ENCODE measurements at places on chromosomes 6 and 20.

- DNase-seq: no peak
Measured at GRCh38 chr6:169164451-169164850, 89.2 kb downstream of the THBS2 start.

DNA sequence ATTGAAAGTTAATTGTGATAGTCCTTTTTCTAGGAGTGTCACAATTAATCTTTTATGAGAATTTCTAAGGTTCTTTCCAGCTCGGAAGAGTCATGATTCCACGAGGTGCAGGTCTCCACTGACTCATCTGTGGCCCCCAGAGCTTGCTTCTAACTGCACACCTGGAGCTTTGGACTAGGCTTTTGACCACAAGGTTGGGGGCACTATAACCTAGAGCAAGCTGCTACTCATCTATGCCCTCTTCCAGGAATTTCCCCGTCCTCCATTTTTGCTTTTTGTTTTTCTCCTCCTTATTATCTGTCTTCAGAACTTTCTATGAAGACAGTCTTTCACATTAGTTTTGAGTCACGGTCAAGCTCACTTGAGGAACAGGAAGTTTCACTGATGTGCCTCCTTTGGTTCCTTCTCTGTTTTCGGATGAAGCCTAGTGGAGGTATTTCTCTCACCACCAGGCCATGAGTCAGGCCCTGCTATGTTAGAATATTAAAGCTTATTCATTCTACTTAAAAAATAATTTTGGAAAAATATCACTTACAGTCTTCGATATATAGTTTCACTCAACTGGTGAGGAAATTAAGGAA, 119.2 kb upstream of the INSM1 start:
- no peak for DNase-seq

- no peak for DNase-seq
Measured at GRCh38 chr20:22862671-22863230, 172.4 kb upstream of the SSTR4 start.

DNA sequence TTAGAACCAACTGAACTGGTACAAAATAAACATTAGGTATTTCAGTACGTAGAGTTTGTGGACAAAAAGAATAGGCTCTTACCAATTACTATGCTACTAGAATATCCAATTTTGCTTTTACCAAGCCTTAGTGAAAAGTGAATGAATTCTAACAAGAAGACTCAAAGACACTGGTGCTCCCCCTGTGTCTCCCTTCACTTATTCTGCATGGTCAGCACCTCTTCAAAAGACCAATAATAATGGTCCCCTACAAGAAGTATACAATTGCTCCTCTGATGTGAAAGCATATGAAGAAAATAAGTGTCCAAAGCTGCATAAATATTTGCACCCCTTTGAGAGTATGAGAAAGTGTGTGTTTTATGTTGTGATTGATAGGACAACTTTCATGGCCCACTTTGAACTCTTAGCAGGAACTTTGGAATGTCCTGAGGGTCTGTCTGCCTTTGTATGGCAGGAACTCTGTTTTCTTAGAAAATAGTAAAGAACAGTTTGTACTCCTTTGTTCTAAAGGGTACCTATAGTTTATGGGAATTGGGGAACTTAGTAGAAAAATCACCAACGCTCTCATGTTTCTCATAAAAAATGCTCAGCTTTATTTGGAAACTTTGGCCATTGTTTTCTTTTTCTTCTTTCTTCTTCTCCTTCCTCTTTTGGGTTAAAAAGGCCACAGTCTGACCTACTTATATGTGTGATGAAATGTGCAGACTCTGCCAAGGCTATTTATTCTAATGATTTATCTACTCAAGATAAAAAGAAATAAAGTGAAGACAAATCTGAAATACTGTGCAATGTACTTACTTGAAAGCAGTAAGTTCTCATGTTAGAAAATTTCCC, 352.4 kb downstream of the LAMA2 start:
- no peak for DNase-seq

GRCh38 chr20:58883241-58883691, 30.8 kb downstream of the GNAS start:
- DNase-seq: no peak

DNA sequence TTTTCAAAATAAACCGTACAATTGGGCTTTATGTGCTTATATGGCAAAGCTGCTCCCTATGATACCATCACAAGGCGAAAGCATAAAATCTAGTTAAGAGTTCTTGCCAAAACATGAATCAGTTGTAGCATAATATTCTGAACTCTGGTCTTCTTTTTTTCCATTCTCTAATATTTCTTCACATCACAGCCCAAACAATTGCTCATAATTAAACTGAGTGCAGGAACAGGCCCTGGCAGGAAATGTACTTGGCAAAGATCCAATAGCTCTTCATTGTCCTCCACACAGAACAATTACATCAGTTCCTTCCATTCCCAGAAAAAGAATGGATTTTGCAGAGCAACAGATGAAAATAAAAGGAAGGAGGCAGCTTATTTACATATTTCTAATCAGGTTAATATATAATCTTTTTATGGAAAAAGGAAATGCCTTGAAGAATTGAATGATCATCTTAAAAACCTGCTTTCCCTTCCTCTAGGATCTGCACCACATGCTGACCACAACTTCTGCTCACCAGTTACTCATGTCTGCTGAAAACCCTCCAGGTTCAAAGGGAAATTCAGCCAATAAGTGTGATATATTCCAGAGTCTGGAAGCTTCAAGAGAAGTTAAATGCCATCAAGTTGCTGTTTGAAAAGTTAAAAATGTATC, 123.3 kb upstream of the COL21A1 start:
- DNase-seq: no peak
